ENCODE measurements at places on chromosomes 5 and 9.

GRCh38 chr5:96636046-96636445 lies 26.1 kb upstream of the CAST start:
- no peak for DNase-seq

- no peak for DNase-seq
These were observed 4.8 kb downstream of the ALDH1A1 start for GRCh38 chr9:72947984-72948465.

DNA sequence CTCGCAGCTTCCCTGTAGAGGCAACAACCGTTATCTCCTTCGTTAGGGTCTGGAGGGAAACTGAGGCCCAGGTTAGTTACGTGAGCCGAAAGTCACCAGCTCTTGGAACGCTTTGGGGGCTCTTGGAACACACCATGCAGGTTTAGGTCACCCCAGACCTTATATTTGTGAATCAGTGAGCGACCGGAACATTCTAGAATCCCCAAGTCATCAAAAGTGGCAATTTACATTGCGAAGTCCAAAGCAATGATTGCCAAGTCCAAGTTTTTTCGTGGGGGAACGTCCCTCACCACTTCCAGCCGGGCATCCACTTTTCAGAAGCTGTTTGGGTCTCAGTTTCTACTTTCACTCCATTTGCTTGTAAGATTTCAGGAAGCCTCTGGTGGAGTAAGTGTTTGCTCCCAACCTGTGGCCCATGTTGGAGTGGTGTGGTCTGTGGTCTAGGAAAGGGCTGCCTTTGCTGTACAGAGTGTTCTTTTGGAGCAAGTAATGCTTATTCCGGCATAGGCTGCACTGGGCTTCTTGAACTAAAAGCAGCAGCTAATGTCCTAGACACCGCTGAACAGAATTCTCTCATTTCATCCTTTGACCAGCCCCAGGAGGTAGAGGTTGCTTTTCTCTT lies 32.8 kb upstream of the SPRY4 start:
- DNase-seq, result no peak

DNA sequence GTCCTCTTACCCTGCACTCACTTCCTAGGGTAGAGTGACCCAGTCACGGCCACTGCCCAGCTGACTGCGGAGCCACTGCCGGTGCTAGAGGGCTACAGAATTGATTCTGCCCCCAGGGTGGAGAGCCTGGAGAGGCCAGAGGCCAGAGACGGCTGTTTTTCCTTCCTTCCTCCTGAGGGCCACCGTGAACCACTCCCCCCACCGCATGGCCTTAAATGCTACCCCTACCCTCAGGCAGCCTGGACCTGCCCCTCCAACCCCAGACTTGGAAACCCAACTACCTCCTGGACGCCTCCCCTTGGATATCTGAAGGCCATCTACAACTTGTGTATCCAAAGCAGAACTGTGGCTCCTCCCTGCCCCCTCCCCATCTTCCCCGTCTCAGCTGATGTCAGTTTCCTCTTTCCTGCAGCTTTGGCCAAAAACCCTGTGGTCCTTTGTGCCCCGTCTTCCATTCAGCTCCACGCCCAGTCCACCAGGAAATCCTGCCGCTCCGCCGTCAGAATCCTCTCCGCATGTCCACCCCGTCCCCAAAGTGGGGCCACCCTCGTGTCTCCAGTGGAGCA lies 16.3 kb downstream of the SH2D3C start:
- DNase-seq, result no peak

DNA sequence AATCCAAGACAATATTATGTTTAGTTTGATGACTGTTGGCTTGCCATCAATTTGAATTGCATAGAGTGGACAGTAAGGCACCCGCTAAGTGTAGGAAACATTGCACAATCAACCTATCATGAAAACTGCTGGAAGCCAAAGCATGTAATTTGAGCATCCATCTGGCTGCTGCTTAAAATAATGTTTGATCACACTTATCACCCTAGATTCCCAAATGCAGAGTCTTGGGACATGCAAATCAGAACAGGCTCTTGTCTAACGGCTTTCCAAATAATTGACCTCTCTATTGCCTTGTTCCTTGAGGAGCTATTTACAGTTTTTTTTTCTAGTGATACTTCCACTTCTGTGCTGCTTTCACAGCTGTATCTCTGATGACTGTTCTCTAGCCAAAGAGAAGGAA lies 342.1 kb downstream of the PRR16 start:
- no peak for DNase-seq

- no peak for DNase-seq
These were observed 78.9 kb downstream of the PARP8 start for GRCh38 chr5:50745221-50745910.

DNA sequence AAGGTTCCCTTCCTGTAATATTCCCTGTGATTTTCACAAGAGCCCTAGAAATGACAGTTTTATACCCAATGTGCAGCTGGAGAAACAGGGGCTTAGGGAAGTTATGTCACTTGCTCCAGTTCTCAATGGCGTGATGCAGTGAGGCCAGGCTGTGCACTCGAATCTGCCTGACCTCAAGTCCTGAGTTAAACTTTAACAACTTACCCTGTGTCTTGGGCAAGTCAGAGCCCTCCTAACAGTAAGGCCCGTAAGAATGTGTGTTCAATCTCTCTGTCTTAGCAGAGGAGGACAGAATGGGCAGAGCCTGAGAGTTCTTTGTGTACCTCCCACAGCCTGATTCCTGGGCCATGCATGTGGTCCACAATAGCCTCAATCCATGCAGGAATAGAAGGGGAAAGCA lies 181.1 kb downstream of the TRIM32 start:
- no peak for DNase-seq

DNA sequence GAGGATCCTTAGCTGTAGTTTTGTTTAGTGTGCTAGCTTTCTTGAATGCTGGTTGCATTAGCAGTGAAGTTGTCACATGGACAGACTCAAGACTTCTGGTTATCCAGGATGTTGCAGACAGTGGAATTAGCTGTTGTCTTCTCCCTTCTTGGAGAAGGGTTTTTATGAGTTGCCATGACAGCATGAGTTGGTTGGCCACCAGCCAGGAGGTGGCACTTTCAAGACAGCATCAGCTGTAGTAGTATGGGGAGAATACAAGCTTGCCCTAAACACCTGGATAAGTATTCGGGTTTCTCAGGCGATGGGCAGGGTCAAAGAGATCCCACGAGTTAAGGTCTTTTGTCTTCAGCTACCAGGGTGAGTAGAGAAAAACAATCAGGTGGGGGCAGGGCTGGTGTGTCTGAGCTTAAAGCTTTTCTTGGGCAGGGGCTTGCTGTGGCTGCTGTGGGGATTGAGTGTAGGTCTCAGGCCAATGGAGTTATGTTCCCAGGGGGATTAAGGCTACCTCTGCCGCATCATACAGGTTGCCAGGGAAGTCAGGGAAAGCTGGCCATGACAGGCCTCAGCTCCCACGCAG lies 7.7 kb upstream of the C5orf47 start:
- no peak for DNase-seq

DNA sequence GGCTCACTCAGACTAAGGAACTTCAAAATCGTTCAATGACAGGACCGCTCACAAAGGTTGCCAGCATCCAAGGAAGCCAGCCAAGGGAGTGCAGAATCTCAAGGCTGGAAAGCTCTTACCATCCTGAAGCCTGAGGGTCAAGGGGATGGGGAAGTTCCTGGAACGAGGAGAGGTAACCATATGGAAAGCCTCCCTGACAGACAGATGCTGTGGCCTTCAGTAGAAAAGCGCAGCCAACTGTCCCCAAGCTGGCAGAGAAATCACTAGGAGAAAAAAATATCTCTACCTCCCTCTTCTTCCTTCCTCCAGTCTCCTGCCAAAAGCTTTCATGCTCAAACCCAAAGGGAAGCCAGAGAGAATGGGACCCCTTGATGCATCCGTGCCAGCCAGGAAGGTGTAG lies 90.5 kb upstream of the RANBP3L start:
- DNase-seq, result no peak

DNA sequence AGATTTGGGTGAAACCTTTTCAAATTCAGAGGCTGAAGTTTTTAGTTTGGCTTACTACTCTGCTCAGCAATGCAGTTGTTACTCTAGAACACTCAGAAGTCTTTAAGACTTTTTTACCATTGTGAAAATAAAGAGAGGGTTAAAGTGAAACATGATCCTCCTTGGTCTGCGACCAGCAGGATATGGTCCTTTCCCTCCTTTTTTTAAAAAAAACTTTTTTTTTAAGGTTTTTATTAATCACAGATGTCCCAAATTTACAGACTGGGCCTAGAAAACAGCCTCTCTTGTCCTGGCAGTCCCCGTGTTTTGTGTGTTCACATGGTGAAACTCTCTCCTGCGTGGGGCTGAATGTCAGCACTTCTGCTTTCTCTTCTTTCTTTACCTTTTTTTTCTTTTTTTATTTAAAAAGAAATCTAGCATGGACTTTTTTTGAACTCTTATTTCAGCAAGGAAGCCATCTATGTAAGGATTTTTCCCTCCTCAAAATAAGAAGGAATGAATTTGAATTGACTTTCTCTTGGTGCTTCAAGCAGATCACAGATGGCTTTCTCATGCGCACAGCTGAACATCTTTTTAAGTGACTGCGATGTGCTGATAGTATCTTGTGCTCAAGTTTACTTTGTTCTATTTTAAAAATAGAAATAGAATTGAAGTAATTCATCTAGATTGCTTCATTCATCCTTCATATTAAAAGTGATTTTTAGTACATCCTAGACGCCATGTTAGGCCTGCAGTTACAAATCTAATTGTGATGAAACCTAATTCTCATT lies 128.7 kb upstream of the OTULINL start:
- no peak for DNase-seq

GRCh38 chr5:122170620-122171019 lies 41.3 kb downstream of the ZNF474 start:
- DNase-seq, result no peak

DNA sequence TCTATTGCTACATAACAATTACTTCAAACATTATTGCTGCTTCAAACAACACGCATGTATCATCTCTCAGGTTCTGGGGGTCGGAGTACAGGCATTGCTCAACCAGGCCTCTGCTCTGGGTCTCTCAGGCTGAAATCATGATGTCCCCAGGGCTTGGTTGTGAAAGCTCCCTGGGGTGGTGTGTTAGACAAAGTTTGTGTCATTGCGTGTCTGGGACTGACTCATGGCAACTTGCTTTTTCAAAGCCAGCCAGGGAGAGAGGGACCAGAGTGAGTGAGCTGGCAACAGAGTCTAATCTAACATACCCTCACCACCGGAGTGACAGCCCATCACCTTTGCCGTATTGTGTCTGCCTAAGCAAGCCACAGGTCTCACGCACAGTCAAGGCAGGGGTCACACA lies 259.2 kb upstream of the NFIL3 start:
- no peak for DNase-seq
